ENCODE measurements at places on chromosomes 4 and X.

DNA sequence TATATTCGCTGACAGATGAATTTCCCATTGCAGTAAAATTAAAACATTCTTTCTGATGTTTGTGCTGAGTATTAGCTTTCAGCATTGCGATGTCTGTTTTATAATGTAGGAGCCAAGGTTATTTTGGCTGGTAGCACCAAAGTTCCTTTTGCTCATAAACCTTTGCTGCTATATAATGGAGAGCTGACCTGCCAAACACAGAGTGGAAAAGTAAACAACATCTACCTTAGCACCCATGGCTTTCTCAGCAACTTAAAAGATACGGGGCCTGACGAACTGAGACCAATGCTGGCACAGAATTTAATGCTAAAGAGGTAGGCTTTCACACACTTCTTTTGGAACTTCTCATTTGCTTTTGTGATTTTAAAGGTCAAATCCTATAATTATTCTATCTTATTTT lies 46.0 kb downstream of the WDR19 start:
- no peak for DNase-seq

GRCh38 chr4:60209588-60209987 lies 990.5 kb upstream of the ADGRL3 start:
- DNase-seq: no peak

DNA sequence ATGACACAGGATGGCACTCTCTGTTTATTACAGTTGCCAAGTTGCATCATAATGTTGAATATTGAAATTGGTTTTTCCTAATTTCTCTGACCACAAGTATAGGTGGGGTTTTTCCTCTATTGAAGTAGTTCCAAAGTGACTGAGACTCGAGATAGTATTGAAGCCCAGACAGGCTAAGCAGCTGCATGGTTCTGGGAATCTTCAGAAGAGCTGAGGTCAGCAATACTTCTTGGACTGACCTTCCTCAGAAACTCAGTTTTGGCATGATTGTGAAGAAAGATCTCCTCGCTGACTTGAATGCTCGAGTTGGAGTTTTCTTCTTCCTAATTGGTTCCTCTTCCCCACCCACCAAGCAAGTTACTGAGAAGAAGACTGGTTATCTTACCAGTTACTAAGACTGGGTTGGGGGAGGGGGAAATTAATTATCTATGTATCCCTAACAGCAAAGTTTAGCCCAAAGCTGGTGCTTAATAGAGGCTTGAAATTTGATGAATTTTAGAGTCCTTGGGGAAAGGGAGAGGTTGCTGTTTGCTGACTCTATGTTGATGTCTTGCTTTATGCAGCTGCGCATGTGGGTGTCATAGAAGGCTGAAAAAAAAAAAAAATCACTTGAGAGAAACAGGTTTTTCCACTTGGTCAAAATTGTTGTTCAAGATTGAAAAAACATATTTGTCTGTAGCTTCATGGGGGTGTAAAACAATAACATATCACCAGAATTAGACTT lies 91.1 kb downstream of the P2RY10 start:
- no peak for DNase-seq

DNA sequence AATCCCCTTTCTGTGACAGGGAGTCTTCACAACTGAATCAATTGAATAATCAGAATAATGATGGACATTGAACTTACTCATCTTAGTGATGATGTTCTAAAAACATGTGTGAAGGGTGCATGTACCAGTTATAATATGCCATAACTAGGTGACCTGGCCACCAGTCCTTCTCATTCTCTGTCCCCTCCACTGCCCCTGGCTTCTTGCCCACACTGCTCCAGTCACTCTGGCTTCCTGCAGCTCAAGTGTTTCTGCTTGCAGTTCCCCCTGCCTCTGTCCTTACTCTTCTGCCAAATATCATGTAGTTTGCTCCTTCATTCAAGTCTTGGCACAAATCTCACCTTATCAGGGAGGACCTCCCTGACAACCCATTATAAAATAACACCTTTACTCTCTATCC lies 168.1 kb upstream of the SLC7A11 start:
- DNase-seq: peak; percentile 70

- no peak for DNase-seq
These were observed 6.9 kb upstream of the PARM1 start for GRCh38 chr4:74926007-74926406.

DNA sequence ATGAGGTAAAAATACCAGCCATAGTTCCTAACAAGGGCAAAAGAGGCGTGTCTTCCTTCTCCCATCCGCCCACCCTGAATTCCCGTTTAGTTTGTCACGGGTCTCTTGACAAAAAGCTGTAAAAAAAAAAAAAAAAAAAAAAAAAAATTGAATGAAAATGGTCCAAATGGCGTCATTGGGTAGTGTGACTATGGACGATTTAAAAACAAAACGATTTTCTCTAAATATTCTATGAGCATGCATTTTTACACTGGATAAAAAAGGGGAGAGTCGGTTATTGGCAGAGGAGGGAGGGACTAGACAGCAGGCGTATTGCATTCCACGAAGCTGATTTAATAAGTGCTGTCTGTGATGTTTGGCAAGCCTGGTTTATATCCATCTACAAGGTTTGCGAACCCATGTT lies at the start of gene FAM133A:
TSS of gene FAM133A (plus strand) at position 338 of the 403 bp plus-strand sequence. CDS start 35,214 bp downstream, outside the sequence.
- no peak for DNase-seq
